ENCODE measurements at places on chromosomes 3 and 15. TPM values are rescaled to one million over a fixed set of nuclear protein-coding genes. Genes with fewer than 3 reads are reported as not detected.

GPR87 gene
- polyA plus RNA-seq, result not detected

SEMA3F gene
- polyA plus RNA-seq, result 24.1 TPM

IMPDH2 gene
- polyA plus RNA-seq, result 222 TPM

PRC1 gene
- 49.1 TPM for polyA plus RNA-seq

THBS1 gene
- polyA plus RNA-seq, result 54.5 TPM

C2CD4A gene
- polyA plus RNA-seq, result not detected

TF gene
- polyA plus RNA-seq, result 4.6 TPM

MEIS2 gene
- polyA plus RNA-seq, result 9.4 TPM

GNAT1 gene
- not detected for polyA plus RNA-seq

BCHE gene
- polyA plus RNA-seq, result 76.8 TPM

AHSG gene
- 1.3 TPM for polyA plus RNA-seq

ARGFX gene
- not detected for polyA plus RNA-seq

HHLA2 gene
- 0.07 TPM for polyA plus RNA-seq

CAND2 gene
- polyA plus RNA-seq, result 35.4 TPM

SH2D7 gene
- 0.17 TPM for polyA plus RNA-seq

TGM4 gene
- 0.04 TPM for polyA plus RNA-seq

VEPH1 gene
- polyA plus RNA-seq, result 1.0 TPM

TMIE gene
- 0.62 TPM for polyA plus RNA-seq

Measured in muscle of back (tissue), 13 donors.